Naive thymus-derived CD8-positive, alpha-beta T cell (primary cell): ENCODE measurements at places on chromosomes 3 and 15.

- DNase-seq = no peak
Measured at GRCh38 chr3:141257961-141258360, 26.3 kb downstream of the PXYLP1 start.

- DNase-seq = no peak
Measured at GRCh38 chr3:50262778-50263177, 6.2 kb upstream of the SEMA3B start.

- no peak for DNase-seq
Measured at GRCh38 chr3:175489406-175489805, 630.3 kb downstream of the NAALADL2 start.

DNA sequence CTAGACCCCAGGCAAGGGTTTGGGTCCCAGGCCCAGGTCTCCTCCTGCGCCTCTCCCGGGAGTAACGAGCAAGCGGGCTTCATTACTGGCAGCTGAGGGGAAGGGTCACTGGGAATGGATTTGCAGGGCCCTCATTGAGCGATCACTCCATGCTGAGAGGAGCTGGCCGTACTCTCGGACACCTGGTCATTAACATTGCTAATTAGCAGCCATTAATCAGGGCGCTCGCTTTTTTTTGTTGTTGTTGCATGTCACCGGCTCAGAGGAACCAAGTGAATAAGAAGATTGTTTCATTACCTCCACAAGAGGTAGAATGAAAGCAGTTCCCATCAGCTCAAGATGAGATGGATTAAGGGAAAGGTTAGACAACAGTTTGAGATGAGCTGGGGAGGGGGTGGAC, 293.0 kb upstream of the ATP11B start:
- DNase-seq = no peak

GRCh38 chr3:169400874-169401273, 262.6 kb downstream of the MECOM start:
- no peak for DNase-seq

DNA sequence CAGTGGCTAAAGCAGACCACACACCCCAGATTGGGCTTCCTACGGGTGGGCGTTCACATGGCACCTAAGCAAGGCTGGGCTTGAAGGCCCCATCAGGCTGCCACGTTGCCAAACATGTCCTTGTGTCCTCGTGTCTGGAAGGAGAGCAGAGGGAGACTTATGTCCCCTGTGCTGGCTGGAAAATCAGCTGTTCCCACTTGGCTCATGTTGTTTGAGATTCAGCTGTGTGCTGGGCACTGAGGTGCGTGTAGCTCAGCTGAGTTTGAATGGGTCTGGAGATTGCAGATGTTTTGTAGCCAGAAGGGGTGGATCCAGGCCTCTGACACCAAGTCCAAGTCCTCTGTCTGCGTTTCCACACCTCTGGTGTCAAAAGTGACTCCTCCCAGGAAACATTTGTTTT, 34.6 kb downstream of the RLBP1 start:
- no peak for DNase-seq

DNA sequence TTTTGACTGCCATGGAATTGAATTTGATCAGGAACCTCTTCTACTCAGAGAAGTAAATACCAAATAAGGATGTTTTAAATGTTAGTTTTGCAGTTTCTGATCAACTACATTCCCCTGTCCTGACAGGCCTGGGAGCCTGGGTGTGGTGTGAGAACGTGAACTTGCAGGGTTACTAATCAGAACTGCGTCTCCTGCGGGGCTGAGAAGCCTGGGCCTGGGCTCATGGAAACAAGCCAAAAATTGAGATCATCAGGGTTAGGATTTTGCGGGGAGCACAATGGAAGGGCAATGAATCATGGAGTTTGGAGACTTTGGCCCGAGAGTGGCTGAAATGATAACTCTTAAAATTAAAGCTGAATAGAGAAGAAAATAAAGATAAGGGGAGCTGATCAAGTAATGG, 47.8 kb upstream of the C3orf70 start:
- no peak for DNase-seq

DNA sequence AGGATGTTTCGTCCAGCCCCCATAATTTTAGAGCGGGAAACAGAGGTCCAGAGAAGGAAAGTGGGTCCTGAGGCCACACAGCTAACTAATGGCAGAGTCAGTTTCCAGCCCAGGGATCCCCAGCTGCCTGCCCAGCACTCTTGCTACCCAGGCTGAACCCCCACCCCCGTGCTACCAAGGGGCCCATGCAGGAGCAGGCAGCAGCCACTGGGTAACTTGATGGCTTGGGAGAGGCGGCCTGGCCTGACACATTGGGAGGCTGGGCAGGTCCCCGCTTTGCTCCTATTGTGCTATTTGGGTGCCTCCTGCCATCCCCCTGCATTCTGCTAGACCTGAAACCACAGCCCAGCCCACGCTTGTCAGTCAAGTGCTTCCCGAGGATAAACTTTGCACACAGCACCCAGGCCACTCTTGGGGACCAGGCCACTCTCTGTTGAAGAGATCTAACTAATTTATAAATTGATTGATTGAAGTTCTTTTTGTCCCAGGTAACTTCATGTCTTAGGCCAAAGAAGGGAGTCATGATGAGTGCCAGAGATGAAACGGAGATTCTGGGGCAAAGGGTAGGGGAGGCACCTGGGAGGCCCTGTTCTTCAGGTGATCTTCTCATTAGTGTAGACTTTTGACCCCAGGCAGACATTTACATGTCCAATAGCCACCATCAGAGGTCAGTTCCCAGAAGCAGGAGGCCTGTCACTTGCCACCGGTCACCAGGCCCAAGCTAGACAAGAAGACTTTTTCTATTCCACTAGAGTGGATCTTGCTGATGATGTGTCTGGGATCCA, 7.0 kb downstream of the PAK6 start:
- DNase-seq = no peak

DNA sequence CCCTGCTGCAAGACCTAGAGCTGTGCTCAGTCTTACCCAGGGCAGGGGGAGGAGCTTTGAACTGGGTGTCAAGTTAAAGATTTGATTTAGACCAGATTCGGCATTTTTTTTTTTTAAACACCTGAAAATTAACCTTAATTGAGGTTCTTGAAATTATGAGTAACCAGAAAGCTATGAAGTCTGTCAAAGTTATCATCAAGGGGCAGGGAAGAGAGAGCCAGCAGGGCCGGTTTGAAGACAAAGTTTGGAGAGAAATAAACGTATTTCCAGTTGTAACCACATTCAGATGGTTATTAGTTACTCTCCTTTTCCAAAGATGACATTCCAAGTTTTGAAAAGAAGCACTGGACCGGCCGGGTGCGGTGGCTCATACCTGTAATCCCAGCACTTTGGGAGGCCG, 12.0 kb downstream of the TMEM266 start:
- no peak for DNase-seq

- DNase-seq = no peak
Measured at GRCh38 chr15:74229686-74230085, 6.4 kb upstream of the CCDC33 start.

GRCh38 chr3:142987080-142987700, 14.2 kb upstream of the U2SURP start:
- no peak for DNase-seq

- DNase-seq = no peak
Measured at GRCh38 chr3:63945558-63946096, 33.4 kb upstream of the SCAANT1 start.

DNA sequence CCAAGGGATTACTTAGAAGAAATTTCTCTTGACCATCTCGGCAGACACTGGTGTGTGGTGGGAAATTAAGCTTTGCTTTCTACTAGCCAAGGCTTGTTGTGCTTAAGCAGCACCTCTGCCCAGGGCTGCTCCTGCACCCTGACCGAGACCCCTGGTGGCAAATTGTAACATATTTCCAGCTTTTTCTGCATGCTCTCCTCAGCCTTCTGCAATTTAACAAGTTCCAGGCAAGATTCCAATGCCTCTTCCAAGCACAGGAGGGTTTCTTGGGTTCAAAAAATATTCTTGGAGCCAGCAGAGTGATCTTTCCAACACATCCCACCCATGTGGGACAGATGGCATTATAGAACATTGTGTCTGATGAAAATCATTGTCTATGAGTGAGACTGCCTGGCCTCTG, 210.5 kb downstream of the CLSTN2 start:
- DNase-seq = no peak

GRCh38 chr15:43826508-43827341, at the start of gene WDR76:
Gene WDR76, plus strand, starts transcription at chr15:43827002. Its CDS starts 31 bp downstream, at chr15:43827033.
- DNase-seq = peak; percentile 60

DNA sequence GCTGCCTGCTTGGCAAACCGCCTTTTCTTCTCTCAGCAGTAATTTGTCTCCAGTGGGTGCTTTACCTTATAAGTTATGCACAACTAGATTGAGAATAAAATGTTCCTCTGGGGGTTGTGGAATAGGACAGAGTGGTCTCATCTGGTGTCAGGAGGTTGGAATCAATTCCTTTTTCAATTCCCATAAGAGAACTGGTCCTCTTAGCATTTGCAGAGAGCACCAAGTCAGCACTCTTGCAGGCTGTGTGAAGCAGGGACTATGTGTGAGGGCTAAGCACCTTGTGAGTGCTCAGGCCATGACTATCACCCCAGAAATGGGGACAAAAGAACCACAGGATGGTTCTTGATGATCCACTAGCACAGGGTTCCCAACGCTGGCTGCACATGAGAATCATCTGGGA, 163.6 kb upstream of the UMPS start:
- DNase-seq = no peak
